HS-5 (cell line): ENCODE measurements at places on chromosomes 1 and 21.

DNA sequence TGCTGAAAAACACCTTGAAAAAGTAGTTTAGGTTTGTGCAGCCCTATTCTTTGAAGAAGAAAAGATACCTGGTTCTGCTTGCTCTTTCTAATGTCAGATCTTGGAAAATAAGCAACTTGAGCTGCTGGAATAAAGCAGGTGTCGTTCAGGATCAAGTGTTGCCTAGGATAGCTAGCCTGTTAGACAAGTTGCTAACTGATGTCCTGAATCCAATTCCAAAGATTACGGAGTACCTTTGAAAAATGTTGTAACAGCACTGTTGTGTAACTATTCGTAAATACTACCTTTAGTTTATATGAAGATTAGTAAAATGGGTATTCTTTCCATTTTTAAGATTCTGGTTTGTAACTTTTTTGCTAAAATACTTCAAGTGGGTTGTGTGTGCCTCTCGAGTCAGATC is 151.5 kb downstream of the CLEC20A start:
- DNase-seq: no peak

GRCh38 chr1:70458131-70458530 is 47.1 kb downstream of the CTH start:
- no peak for DNase-seq

DNA sequence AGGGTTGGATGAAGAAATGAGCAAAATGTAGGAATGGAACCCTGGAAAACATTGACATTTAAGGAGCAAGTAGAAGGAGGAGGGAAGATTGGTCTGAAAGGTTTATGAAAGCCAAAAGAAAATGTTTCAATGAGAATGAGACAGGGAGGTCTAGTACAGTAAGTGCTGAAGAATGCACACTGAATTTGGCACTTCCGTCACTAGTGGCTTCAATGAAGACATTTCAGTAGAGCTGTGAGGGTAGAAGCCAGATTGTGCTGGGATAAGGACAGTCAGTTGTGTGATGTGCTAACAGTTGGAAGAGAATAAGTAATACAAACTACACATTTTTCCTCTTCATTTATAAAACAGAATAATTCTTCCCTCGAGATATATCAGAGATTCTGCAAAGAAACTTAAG is 17.1 kb downstream of the THEM4 start:
- no peak for DNase-seq

- no peak for DNase-seq
Measured at GRCh38 chr1:193706766-193707165, 520.4 kb upstream of the B3GALT2 start.

DNA sequence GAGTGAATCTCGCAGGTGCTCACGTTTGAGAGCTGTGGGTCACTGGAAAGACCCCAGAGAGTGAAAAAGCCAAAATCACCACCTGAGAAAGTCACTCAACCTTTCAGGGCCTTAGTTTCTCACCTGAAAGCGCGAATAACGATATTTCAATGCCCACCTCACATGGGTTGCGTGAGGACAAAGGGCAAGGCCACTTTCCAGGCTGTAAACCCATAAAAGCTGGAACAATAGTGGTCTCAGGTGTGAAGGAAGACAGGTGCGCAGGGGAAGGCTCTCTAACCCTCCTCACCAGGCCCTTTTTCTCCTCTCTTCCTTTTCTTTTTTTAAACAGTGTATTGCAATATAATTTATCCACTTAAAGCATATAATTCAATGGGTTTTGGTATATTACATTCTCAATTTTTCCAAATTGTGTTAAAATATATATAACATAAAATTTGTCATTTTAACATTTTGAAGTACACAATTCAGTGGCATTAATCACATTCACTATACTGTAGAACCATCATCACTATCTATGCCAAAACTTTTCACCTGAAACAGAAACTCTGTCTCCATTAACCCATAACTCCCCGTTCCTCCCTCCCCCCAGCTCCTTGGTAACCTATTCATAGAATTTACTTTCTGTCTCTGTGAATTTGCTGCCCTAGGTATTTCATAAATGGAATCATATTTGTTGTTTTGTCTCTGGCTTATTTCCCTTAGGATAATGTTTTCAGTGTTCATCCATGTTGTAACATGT is 118.4 kb upstream of the TNR start:
- DNase-seq: no peak
